Activated CD4-positive, alpha-beta T cell treated with anti-CD3 and anti-CD28 coated beads, Interleukin-2, amount 50 U/mL, for 16 hours (primary cell): ENCODE measurements at places on chromosomes 6 and 20.

DNA sequence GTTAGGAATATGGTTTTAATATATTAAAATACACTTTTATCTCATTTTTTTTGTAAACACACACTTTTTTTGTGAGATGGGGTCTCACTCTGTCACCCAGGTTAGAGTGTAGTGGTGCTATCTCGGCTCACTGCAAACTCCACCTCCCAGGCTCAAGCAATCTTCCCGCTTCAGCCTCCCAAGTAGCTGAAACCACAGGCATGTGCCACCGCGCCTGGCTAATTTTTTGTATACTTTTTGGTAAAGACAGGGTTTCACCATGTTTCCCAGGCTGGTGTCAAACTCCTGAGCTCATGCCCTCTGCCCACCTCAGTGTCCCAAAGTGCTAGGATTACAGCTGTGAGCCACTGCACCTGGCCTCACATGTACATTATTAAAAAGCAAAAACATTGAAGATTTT is 10.8 kb downstream of the IPCEF1 start:
- DNase-seq = no peak

DNA sequence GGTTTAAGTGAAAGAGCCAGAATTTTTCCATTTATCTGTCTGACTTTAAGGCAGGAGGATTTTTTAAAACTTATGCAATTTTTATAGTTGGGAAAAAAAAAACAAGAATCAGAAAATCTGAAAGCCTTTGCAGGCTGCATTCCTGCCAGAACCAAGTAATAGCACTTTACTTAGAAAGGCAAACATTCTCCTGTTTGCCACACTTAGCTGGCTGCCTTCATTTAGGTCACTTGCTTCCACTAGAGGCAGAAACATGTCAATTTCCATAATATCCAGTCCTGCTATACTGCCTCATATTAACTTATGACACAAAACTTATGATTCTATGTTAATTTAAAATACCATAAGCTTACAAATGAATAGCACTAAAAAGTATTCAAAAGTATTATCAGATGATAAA is 425.8 kb downstream of the FRK start:
- no peak for DNase-seq

DNA sequence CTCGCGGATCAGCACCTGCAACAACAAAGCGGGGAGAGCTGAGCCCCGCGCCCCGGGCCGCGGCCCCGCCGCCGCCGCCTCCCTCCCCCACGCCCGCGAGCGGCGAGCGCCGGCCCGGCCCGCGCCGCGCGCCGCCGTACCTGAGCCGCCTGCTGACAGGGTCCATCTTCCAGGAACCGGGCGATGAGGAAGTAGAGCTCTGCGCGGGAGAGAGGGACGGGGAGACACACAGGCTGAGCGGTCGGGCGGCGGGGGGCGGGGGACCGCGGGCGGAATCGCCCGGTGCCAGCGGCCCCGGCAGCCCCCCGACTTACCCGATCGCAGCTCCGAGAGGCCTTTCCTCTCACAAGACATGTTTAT is 359 bp downstream of the PHIP start:
- peak; percentile 48 for DNase-seq

- DNase-seq = no peak
Observed at GRCh38 chr6:108764580-108764950, 83.7 kb upstream of the ARMC2 start.

GRCh38 chr20:62581308-62581707 is 61.0 kb upstream of the SLCO4A1 start:
- no peak for DNase-seq

GRCh38 chr6:117463762-117464665 is 18.5 kb upstream of the DCBLD1 start:
- peak; percentile 62 for DNase-seq

DNA sequence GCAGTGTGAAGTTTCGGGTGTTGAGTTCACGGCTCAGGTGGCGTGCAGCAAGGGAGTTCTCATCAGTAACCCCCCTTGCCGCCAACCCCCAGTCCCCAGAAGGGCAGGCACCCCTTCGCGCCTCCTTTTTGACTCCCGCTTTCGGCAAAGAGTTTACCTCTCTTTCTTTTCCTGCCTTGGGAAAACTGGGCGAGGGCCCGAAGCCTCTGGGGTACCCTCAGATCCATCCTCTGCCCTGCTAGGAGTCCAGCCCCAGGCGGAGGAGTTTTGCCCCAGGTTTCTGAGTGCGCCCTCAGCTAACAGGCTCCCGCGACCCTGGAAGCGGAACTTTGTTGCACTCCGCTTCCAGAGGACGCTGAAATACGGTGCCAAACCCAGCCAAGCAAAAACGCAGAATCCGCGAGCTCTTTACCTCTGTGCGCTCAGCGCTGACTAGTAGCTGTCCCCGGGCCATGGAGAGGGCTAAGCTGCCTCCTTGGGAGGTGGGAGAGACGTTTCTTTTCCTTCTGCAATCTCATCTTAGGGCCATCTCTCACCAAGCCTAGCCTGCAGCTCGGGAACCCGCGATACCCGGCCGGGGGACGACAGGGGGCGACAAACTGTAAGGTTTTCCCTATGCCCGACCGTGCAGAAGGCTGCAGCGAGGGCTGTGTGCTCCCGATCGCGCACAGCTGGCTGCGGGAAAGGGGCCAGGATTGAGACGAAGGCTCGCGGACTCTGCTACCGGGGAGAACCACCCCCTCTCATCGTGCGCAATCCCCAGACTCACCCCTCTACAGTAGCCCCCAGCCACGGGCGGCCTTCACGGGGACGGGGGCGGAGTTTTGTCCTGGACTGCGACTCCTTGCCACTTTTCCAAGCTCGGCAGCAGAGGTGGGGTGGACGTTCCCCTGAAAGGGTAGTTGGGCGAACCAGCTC is 2.7 kb upstream of the PAX1 start:
- DNase-seq = peak; percentile 59

DNA sequence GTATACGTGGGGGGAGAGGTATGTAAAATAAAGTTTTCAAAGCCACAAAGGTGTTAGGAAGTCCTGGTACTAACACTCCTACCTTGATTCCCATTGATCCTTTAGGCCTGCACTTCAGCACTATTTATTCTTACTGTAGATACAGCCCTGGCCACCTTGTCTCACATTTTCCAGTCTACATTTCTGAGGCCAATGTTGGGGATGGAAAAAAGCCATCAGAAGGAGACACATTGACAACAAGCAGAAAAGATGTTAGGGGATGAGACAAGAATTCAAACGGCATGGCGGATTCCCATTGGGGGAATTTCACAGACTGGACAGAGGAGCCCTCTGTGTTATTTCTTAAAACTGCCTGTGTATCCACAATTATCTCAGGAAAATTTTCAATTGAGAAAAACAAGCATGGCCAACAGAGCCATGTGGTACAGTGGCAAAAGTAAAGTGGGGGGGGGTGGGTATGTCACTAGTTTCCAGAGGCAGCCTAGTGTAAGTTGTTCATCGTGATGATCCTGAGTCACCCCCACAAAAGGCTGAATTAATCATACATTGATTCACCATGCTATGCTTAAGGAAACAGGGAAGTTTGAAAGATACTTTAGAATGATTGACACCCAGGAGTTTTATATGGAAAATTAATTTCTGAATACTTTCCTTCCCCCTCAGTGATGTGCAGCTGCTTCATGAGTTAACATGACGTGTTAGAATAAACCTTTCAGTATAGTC is 40.5 kb downstream of the RREB1 start:
- no peak for DNase-seq

DNA sequence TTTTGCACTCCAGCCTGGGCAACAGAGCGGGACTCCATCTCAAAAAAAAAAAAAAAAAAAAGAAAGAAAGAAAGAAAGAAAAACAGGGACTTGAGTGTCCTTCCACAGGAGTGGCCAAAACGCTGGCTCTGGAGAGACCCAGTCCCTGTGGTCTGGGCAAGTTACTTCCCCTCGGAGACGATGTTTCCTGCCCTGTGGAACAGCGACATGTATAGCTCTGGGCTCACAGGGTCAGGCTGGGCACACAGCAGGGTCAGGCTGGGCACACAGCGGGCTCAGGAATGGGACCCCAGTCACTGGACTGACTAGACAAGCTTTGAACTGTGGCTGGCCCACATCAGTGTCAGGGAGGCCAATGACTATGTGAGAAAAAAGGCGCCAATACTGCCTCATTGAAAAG is 110.7 kb downstream of the ASXL1 start:
- DNase-seq = no peak

DNA sequence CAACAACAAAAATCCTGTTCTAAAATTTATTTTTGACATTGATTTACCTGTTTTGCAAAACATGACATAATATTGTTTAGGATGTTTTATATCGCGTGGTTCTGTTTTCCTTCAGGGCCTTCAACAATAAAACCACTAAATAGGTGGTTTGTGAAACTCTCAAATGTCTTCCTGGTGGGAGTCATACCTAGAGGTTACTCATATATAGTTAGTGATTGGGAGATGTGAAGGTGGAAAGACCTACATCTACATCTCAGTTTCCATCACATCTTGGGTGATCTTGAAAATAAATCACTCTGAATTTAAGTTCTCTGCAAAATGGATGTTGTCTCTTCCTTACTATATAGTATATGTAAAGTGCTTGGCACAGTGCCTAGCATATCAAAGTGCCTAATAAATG is 22.9 kb downstream of the C6orf62 start:
- peak; percentile 25 for DNase-seq

GRCh38 chr6:88454658-88455057 is 288.5 kb upstream of the CNR1 start:
- DNase-seq = no peak

DNA sequence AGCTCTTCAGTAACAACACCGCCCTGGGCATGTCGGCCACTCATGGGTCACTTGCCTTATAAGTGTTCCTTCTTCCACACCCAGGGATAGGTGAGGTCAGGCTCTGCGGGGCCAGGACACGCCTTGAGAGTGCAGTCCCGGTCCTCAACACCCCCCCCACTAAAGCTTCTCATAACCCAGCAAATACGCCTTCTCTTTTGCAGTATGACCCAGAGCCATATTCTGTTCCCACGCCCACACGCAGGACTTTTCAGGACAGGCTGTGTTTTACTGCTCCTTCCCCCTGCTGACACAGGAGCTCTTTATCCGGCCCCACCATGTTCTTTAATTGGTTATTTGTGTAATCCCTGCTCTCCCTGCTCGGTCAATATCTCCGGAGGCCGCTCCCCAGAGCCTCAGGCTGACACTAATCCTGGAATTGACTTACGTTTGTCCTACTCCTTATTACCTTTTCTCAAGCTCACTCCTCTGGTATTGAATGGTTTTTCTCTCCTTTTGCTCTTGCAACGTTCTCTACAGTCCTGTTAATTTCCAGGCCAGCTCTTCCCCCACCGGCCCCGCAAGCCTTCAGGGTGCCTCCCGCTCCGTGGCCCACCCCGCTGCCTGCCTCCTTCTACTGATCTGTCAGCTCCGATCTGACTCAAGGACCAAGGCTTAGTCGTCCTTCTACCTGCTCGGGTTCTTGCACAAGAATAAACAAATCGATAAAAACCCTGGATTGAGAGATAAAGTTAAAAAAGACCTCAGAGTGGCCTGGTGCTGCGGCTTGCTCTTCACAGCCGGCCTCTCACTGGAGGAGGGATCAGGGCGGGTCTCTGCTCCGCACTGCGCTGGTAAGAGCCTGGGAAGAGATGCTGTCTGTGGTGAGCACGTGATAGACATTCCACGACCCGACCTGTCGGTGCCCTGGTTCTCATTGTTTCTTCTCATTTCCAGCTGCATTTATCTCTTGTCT is 357.5 kb downstream of the ZFAND3 start:
- no peak for DNase-seq

DNA sequence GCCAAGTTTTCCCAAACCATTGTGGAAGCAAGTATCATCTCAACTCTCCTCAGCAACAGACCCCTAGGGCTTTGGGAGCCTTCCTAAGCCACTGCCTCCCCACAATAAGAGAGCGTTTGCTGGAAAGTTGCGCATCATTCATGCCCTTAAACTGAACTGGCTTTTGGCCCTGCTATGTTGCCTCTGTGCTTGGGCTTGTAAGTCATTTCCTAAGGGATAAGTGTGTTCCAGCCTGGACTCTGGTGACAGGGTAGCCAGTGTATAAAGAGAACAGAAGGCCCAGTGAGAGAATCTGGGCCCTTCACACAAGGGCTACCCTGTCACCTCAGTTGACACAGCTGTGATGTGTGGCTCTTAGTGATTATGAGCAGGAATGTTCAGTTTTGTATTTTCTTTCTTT is 77.8 kb downstream of the COL9A1 start:
- DNase-seq = no peak
